ENCODE measurements at places on chromosomes 7 and 10.

- no peak for DNase-seq
Measured at GRCh38 chr7:92206672-92207071, 27.7 kb upstream of the LRRD1 start.

DNA sequence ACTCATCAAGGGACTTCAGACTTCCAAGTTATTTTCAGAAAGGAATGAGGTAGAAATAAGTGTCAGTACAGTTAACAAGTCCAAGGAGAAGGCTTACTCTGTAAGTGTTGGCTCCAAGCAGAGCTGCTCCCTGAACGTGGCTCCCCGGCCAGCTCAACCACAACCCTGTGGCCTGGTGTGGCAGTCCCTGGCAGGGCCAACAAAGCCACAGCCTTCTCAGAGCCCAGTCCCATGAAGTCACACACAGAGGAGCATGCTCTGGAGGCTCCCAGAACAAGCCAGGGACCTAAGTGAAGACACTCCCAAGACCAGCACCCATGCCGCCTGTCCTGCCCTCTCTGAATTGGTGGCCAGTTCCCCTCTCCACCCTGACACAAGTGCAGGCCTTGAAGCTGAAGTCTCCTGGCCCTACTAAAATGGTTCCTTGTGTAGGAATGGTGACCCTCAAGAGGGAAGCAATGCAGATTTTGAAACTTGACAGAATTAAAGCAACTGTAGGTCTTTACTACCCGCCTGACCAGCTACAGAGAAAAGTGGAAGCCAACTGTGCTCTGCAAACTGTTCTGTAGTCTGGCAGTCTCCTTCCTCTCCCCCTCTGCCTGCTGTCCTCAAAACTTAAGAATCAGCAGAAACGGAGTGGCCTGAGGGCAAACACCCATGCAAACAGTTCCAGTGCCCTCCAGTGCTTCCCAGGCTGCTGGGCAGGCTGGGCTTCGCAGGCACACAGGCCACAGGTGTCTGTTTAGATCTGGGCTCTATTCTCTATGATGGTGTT is 51.1 kb downstream of the NOD1 start:
- no peak for DNase-seq

DNA sequence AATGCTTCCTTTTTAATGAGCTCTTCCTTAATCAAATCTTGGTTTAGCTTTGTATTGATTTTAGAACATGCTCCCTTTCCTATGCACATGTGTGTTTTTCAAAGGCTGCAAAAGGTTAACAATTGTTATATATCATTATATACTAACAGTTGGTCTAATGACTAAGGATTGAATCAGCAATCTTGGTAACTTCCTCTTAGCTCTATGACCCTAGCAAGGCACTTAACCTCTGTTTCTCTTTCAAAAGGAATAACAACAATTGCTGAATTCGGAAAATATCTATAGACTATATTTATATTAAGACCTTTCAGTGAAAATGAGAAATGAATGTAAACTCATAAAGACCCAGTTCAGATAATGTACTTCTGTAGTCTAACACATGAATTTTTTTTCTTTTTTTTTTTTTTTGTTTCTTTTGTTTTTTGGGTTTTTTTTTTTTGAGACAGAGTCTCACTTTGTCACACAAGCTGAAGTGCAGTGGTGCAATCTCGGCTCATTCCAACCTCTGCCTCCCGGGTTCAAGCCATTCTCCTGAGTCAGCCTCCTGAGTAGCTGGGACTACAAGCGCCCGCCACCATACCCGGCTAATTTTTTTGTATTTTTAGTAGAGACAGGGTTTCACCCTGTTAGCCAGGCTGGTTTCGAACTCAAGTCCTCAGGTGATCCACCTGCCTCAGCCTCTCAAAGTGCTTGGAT is 48.8 kb downstream of the HOXA1 start:
- no peak for DNase-seq

DNA sequence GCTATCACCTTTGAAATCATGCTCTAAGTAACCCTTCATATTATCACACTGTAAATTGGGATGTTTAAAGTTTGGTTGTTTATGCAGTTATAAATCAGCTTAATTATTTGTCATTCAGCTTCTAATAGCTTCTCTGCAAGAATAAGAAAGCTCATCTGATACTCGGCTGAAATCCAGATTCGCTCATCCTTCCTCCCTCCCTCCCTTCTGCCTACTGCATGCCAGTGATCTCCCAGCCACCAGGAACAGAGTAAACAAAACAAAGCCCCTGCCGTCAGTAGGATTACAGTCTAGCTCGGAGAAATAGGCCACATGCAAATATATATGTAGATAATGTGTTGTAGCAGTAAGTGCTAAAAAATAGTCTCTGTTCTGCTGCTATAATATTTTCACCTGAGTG is 211.8 kb downstream of the NSUN6 start:
- DNase-seq = no peak

DNA sequence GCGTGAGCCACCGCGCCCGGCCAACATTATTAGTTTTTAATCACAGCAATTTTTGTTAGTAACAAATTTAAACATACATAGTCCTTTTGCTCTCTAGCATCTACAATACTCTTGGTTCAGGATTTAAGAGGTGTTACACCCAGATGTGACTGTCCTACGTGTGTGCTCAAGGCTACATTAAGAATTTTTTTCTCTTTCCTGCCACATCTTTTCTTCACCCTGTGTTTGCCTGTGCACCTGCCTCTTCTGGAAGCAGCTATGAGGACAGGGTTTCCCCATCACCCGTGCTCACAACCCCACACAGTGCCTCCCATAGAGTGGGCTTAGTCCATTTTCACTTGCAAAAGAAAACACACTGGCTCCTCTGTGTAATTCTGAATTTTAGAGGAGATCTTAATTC is 186.7 kb upstream of the KLF6 start:
- no peak for DNase-seq

- DNase-seq = no peak
Measured at GRCh38 chr10:33041783-33042437, 83.9 kb upstream of the ITGB1 start.

GRCh38 chr7:74026406-74026902 is 1.5 kb upstream of the ELN start:
- no peak for DNase-seq

DNA sequence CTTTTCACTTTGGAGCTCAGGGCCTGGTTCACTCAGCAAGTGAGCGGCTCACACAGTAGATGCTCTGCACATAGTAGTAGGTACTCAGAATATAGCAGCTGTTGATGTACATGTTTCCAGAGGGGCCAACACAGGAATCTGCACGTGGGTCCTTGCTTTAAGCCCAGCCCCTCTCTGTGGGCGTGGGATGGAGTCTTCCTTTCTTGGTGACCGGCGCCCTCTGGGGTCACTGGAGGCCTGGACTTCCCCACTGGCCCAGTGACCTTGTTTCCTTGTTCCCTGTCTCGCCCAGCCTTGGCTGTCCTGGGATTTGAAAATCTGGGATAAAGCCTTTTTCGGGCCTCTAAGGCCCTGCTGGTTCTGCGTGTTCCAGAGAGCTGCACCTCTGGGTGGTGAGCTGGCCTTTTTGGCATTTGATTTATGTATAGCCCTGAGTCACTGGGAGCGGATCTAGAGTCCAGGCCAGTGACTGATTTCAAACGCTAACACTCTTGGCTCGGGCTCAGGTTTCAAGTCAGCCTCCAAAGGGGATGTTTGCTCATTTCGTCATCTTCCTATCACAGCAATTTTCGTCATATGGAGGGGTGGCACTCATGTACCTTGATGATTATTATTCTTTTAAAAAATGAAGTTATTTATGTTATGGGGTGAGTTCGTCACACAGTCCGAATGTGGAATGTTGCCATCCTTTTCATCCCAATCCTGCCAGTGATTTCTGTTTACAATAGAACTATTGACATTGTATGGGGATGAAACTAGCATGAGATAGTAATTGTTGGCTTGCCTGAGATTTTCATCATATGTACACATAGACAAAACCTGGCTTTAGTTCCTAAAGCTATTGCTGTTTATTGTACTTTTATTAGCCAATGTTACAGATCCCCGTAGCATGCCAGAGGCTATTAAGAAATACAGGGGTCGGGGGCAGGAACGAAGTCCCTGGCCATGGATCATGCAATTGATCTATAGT is 65.5 kb downstream of the CUX1 start:
- no peak for DNase-seq

DNA sequence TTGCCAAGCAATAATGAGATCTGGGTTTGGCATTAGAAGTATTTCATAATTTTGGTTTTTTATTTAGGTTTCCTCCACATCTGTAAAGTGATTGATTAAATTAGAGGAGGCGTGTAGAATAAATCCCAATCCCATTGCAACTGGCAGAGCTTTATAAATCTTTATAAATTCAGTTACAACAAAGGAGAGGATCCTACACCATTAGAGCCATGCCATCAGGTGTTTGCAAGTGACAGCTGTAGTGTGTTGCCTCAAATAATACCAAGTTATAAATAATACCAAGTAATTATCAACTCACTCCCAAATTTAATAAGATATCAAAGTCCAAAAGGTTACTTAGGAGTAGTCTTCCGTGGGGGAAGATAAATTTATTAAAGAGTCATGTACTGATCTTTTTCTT is 62.2 kb downstream of the PODXL start:
- no peak for DNase-seq

Data from NCI-H1105 (cell line).